ENCODE measurements at places on chromosomes 11 and 22.
A peak's percentile ranks its signal among the peaks of the same experiment; 100 is the strongest.

GRCh38 chr11:75388386-75389275 lies 10.7 kb upstream of the RPS3 start:
- DNase-seq, result peak; percentile 50

- no peak for DNase-seq
Observed at GRCh38 chr11:66437979-66438503, 607 bp downstream of the MRPL11 start.

GRCh38 chr22:48449466-48450187 lies 1378.0 kb downstream of the BRD1 start:
- no peak for DNase-seq

DNA sequence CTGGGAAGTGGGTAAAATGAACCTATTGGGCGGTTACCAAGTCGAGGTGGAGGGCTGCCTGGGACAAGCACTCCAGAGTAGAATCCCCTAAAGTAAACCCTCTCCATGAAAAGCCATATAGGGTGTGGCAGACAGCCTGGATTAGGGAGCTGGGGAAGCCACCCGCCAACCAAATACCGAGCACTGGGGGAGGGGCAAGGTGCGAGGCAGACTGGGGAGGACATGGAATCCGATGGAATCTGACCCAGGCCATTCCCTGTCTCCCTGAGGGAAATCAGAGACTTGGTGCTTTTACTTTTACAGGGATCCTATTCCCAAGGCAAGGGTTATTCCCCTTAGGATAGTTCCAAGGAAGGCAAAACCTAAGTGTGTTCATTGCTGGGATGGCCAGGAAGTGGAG lies 130.9 kb upstream of the HSD17B12 start:
- DNase-seq, result no peak

GRCh38 chr11:116595305-116595880 lies 177.4 kb downstream of the BUD13 start:
- no peak for DNase-seq

GRCh38 chr11:13291800-13292199 lies 14.2 kb downstream of the BMAL1 start:
- no peak for DNase-seq

DNA sequence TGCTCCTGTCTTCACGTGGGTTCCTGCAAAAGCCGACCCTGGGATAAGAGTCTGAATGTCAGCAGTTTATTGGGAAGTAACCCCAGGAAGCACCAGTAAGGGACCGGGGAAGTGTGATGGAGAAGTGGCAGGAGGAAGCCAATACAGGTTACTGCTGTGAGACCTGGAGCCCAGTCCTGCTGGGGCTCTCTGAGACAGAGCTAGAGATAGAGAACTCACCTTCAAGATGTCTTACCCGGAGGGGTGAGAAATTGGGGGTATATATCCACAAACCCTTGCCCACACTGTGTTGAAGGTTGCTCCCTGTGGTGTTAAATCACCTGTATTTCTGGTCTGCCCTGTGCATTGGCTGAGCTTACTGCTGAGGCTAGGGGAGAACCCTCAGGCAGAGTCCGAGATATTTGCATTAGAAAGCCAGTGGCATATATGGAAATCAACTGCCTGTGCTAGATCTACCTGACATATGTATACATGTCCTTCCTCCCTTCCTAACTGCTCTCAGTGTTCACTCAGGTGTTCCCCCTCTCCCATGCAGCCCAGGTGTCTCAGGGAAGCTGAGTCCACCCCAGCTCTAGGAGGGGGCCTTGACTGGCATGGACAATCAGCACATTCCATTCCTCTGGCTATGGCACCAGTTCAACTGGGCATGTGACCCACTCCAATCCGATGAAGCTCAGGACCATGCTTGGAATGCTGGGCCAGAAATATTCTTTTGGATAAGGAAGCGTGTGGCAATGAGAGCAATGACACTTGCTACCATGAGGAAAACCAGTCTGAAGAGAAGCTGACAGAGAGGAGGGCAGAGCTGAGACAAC lies 6.8 kb upstream of the MICAL2 start:
- DNase-seq, result no peak

DNA sequence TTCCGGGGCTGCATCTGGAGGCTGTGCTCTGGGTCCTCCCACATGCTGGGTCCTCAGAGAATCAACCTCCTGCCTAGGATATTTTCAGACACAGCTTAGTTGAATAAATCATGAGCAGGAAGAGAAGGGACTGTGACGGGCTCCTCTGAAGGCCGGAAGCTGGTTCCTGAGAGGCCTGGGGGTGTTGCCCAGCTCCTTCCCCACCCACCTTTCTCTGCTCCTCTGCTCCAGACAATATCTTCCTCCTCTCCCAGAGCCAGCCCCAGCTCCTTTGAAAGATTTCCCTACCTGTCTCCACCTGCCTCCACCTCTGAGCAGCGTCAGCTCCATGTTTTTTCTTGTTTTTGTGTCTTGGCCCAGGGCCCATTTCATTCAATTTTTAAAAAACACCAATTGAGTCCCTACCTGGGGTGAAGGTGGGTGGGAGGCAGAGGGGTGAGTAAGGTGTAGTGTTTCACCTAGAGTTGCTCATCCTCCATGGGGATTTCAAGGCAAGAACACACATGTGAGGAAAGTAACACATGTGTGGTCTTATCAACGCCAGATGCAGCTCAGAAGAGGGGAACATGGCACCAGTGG lies 24.8 kb upstream of the THY1 start:
- no peak for DNase-seq

DNA sequence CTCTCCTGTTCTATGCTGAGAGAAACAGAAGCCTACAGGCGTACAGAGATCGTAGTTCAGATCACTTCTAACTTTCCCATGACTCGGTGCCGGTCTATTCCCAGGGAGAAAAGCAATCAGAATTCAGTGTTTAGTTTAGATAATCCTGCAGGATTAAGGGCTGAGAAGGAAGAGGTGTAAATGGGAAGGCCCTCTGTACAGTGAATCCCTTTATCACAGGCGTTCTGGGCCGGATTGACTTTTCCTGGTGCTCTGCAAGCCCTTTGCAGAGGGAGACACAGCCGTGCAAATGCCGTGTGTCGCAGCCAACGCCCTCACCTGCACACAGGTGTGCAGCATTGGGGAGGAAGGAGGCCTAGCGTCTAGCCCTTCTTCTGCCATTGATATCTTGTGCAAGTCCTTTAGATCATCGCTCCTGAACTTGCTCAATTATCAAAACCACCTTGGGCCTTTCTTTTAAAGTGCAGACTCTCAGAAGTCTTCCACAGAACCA lies 90.6 kb downstream of the DSCAML1 start:
- no peak for DNase-seq

GRCh38 chr11:13644997-13645687 lies 23.3 kb upstream of the FAR1 start:
- no peak for DNase-seq

- DNase-seq, result no peak
Observed at GRCh38 chr22:40156001-40156516, 21.7 kb upstream of the TNRC6B start.

- DNase-seq, result no peak
Observed at GRCh38 chr11:21896746-21897602, 295.9 kb upstream of the ANO5 start.

DNA sequence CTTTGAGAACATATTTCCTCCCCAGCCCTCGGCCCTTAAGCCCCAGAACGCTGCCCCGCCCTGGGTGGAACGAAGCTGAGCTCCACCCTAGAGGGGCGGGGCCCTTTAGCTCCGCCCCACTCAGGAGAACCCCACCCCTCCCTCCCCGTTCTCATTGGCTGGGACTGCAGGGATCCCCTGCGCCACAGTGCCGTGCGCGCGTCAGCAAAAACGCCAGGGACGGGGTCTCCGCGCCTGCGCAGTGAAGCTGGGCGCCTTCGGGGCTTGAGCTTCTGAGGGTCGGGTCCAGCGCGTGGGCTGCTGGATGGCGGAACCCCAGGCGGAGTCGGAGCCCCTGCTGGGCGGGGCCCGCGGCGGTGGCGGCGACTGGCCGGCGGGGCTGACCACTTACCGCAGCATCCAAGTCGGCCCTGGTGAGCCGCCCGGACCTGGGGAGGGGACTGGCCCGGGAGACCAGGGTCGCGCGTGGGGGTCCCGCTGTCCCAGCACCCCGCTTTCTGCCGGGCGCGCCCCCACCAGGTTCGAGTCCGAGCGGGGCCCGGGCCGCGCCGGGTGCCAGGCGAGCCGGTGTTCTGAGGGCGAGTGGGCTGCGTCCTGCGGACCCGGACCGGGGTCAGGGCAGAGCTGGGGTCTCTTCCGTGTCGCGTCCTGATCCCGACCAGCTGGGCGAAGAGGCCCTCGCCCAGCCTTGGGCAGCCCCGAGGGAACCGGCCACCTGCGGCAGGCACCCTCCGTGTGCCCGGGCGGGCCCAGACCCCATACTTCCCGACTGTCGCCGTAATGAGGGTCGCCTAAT lies at the start of gene TPCN2:
Gene TPCN2, plus strand, starts transcription at position 239 of the 796 bp plus-strand sequence. Its CDS starts 66 bp downstream, at position 305.
- peak; percentile 80 for DNase-seq

GRCh38 chr11:69159150-69159852 lies 3.6 kb downstream of the SMIM38 start:
- DNase-seq, result no peak

DNA sequence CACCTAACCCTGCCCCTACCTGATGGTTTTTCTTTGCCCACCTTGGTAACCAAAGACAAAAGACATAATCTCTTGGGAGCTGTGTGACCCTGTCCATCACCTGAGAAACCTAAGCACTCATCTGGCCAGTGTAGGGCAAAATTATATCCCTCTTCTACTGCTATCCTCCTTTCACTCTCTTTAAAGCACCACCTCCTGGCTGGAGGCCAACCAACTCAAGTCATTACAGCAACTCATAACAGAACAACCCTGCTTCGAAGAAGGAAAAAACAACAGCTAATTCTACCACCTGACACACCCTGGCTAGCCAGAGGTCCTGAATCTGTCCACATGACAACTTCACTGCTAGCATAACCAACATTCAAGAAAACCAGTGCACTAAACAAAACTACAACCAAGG lies 45.5 kb downstream of the GAS2 start:
- no peak for DNase-seq

DNA sequence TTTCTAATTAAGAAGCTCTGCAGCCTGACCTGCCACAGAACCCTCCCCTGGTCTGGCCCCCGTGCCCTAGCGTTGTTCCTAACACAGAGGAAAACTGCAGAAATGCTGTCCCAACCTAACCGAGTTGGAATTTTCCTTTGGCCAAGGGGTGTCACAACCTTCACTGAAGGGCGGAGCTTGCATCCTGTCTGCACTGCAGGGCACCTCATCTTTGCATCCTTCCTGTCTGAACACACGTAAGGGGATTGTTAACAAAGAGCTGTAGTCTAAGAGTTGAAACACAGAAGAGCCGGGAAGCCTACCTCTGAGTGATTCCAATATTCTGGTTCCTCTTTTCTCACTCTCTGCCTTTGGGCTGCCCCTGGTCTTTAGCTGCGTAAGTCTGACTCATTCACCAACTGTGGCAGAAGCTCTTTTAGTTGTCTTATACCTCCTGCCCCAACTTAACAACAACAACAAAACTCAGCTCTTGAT lies 1.6 kb downstream of the DIXDC1 start:
- no peak for DNase-seq

DNA sequence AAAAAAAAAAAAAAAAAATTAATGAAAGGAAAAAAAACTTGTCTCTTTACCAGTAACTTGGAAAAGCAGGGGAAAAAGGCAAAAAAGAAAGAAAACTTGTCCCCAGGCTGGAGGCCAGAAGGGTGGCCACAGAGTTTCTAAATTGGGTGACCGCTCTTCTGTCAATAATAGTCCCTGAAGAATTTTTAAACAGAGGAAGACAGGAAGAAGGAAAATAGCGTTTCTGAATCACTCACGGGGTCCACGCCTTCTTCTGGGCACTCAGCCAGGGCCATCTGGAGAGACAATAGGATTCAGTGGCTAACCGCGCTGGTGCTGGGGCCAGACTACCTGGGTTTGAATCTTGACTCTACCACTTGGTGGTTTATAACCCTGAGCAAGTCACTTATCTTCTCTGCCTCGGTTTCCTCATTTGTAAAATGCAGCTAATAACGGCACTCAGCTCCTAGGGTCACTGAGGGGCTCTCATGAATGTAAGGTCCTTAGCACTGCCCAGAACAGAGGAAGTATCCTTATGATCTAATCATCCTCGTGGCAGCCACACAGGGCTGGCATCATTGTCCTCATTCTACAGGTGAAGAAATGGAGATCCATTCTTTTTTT lies 7.0 kb downstream of the C11orf86 start:
- DNase-seq, result no peak

GRCh38 chr22:27381552-27381951 lies 420.0 kb downstream of the MN1 start:
- DNase-seq, result no peak

GRCh38 chr11:108788565-108789199 lies 123.8 kb downstream of the DDX10 start:
- DNase-seq, result no peak

DNA sequence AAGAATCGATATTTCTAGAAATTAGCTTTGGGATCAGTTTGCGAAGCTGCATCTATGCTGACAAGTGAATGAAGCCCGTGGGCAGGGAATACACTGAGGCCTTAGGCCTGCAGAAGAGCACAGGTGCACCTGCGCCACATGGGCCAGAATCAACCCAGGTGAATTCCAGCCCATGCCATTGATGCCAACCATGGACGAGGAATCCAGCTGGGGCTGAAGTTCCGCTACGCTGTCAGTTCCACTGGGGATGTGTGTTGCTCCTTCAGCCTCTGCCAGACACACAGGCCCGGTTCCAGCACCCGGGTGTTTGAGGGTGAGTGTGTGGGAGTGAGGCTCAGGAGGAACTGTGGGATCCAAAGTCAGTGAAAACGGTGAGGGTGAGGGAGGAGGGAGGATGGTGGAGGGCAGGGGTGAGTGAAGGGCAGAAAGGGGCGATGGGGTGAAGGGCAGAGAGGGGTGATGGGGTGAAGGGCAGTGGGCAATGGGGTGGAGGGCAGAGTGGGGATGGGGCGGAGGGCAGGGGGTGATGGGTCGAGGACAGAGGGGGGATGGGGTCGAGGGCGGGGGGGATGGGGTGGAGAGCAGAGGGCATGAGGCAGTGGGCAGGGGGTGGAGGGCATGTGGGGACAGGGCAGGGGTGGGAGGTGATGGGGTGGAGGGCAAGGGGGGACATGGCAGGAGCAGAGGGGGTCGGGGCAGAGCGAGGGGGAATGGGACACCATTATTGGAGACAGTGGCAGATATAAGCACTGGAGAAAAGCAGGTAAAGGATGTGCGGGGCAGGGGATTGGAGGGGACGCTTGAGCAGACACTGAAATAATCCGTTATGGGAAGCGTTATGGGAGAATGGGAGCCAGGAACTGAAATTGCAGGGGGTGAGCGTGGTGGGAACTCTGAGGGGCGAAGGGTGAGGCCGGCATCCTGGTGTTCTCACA lies 931.6 kb downstream of the BRD1 start:
- DNase-seq, result no peak
